ENCODE measurements at places on chromosomes 6 and 20.
A peak's percentile ranks its signal among the peaks of the same experiment; 100 is the strongest.

DNA sequence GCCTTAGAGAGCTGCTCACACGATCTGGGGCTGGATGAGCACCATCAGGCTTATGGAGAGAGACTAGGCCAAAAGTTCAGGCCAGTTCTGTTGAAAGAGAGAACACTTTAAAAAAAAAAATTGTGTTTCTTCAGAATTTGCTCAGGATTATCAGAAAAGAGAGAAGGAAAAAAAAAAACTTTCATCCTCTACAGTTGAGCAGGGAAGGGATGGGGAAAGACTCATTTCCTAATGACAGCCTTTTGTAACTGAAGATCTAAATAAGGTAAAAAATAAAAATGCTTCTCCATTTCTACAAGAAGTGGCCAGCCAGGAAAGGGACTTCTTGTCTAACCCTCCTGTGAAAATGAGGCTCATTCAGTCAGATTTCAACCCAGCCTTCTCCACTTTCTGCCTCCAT is 134.8 kb downstream of the LY86 start:
- no peak for DNase-seq

- DNase-seq = no peak
Measured at GRCh38 chr6:90202156-90202555, 94.5 kb downstream of the BACH2 start.

GRCh38 chr6:48766349-48766748 is 655.4 kb upstream of the PTCHD4 start:
- DNase-seq = no peak

- DNase-seq = no peak
Measured at GRCh38 chr6:134288538-134289203, 29.2 kb downstream of the SGK1 start.

GRCh38 chr6:134034961-134035822 is 17.2 kb downstream of the SLC2A12 start:
- DNase-seq = no peak

DNA sequence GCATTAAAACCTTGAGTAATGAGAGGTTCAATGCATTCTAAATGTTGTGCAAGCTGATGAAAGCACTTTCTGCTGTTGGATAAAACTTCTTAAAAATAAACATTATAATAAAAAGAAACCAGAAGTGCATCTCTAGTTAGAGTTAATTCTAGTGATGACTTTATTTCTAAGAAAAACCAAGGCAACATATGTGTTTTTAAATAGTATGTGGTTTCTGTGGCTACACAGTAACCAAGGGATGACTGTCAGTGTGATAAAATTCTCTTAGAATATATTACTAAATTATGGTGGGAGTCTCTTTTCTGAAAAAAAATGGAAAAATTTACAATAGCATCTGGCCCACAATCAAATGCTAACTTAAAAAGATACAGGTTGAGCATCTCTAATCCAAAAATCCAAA is 117.0 kb downstream of the ME1 start:
- no peak for DNase-seq

DNA sequence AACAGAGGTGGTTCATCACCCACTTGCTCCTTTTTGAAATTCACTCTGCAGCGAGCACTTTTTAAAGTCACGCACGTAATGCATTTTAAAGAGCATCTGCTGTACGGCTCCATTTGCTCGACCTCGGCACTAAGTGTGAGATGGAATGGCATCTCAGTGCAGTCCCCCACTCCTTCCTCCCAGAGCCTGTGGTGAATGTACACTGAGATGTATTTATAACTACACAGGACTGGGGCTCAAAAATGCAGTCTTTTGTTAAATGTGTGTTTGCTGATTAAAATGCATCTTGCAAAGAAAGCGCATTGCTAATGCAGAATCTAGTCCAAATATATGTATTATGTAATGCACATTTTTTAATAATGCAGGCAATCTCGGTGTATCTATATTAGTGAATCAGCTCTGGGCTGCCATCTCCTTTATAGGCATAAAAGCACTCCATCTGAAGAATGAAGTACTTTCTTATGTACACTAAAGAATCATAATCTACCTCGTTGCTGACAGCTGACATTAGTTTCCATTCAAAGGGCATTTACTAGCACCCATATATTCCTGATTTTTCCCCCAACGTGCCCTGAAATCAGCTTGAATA is 14.0 kb downstream of the GNAS-AS1 start:
- no peak for DNase-seq

DNA sequence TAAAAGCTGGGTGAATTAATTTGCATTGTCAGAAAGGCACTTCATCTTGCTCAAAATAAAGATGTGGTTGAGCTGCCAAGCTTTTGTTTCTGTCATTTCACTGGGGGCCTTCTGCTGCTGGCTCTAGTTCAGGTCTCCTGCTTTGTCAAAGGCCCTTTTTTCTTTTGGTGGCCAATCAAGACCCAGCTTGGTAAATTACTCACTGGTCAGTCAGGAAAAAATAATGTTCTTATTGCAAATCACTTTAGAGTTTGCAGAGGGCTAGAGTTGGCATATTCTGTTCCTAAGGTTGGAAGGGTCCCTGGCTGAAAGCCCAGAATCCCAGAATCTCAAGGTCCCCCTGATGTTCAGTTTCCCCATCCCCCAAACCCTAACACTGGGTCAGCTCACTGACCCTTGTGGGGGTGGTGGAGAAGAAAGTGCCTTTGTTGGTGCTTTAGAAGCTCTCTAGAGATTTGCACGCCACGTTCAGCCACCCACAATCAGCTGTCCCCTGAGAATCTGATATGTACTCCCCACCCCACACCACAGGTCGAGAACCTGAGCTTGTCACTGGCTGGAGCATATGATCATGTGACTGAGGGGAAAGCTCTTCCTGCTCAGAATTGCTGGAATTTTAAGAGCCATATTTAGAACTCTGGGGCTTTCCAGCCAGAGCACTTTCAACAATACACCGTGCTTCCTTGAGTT is 21.7 kb upstream of the BNIP5 start:
- no peak for DNase-seq

- no peak for DNase-seq
Measured at GRCh38 chr6:11264100-11264499, 31.6 kb upstream of the NEDD9 start.

- DNase-seq = no peak
Measured at GRCh38 chr20:53676519-53676822, 82.8 kb upstream of the ZNF217 start.

DNA sequence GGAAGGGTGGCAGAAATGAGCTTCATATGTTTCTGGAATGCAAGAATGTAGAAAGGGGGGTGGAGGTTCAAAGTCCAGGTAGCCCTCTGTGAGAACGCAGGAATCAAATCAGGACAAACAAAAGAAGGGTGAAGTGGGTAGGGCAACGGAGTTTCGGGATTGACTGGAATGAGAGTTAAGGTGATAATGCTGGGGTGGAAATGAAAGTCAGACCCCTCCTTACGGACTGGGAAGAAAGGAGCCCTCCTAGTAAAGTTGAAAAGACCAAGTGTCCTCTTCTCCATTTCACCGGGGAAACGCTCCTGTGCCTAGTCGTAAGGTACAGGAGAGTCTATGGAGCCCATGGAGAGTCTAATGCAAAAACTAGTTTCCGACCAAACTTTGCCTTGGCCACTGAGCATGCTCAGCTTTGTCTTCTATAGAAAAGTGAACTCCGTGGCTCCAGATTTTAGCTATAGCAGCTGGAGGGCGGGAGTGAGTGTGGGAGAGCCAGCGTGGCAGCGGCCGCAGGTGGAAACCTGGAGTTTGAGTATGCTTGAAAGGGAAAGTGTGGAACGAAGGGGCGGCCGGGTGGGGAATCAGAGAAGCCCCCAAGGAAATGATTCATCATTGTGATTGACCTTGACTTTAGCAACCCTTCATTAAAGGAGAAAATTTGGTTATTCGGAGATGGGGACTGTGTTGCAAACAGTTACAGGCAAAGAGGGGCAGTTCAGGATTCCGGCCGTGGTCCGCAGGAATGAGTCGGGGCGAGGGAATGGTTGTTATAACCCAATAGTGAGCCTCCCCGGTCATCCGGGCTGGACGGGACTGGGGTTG is 1.3 kb upstream of the LRRC1 start:
- DNase-seq = no peak

DNA sequence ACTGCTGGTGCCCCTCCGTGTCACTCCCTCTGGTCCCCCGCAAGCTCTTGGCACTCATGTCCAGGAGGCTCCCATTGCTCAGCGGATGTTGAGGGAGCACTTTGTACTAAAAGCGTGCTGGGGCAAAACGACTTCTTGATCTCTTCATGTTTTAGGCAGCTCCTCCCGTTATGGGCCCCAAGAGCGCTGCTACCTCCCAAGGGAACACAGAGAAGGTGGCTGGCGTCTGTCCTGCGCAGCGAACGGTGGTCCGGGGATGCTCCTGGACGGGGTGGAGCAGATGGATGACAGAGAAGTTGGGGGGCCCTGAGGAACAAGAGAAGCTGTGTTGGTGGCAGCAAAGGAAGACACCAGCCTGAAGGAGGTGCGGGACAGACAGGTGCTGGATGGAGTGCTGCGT is 99.8 kb downstream of the TMEM242 start:
- DNase-seq = peak; percentile 50

Data from right atrium auricular region (tissue), 2 donors.